ENCODE measurements at places on chromosomes 4 and X. TPM values are rescaled to one million over a fixed set of nuclear protein-coding genes. Genes with fewer than 3 reads are reported as not detected.

Gene GLRA3
- total RNA-seq, result not detected

Gene CENPVL1
- total RNA-seq, result not detected

Gene LRAT
- total RNA-seq, result not detected

DNA sequence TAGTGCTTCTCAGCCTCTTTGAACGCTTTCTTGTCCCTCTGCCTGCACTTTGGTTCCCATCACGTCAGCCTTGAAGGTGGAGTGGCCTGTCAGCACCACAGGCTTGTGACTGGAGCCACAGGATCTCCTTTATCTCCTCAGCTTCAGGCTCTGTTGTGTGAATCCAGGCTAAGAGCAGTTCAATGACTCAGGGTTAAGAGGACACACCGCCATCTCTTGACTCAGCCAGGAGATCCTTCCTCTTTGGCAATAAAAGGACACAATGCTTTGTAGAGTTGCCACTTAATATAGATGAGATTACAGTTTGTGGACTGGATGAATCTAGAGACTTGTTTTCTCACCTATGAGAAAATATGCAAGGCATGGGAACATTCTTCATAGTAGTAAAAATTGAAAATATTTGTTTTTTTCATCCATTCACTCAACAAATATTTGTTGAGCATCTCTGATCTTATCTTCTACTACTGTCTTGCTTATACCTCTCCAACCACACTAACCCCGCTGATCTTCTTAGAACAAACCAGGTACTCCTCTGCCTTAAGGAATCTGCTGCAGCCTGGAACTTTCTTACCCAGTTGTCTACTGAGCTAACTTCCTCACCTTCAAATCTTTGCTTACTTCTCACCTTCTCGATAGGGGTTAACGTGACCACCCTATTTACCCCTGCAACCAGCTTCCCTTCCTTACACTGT lies 62.3 kb downstream of the UCHL1 start:
- no peak for DNase-seq

GRCh38 chrX:47797084-47797483 lies 39.6 kb upstream of the ZNF81 start:
- DNase-seq, result no peak

DNA sequence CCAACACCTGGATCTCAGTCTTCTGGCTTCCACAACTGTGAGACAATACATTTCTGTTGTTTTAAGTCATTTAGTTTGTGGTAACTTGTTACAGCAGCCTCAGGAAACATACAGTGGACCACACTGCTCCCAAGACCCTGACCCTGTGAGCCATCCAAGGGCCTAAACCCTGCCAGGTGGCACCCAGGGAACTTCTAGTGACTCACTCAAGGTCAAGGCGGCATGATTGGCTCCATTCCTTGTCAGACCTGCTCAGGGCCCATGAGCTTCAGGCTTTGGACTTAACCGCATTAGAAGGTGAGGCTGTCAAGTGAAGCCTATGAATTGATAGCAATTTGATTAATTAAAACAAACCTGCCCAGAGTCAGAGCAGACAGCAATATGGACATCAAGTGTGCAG lies 165.7 kb upstream of the MAMLD1 start:
- DNase-seq, result no peak

GRCh38 chrX:115363372-115363771 lies 73.9 kb downstream of the LUZP4 start:
- no peak for DNase-seq

Gene GAGE1
- not detected for total RNA-seq

Gene ZNF732
- not detected for total RNA-seq

DNA sequence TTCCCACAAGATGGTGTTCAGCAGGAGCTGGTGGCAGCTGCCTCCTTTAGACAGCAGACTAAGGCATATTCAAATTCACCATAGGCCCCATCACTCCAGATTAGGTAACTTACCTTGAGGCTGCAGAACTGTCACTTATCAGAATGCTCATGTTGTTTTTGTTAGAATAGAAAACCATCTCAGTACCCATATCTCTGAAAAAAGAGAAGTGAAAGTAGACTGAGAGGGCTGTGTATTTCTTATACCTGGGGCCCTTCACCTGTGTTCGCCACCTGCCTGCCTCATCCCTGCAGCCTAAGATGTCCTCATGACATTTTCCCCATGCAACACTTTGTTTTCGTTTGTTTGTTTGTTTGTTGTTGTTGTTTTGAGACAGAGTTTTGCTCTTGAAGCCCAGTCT lies 32.9 kb upstream of the SPRY1 start:
- no peak for DNase-seq

- DNase-seq, result no peak
These were observed 38.8 kb downstream of the GAB1 start for GRCh38 chr4:143375326-143376073.

DNA sequence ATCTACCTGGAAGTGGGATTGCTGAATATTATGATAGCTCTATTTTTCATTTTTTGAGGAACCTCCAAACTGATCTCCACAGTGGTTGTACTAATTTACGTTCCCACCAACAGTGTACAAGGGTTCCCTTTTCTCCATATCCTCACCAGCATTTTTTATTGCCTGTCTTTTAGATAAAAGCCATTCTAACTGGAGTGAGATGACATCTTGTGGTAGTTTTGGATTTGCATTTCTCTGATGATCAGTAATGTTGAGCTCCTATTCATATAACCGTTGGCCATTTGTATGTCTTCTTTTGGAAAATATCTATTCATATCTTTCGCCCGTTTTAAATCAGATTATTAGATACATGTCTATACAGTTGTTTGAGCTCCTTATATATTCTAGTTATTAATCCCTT lies 101.8 kb downstream of the RASGEF1B start:
- DNase-seq, result no peak

GRCh38 chrX:15744181-15744867 lies 6.3 kb downstream of the CA5B start:
- no peak for DNase-seq

GRCh38 chrX:119871245-119871598 lies 311 bp downstream of the RNF113A start:
- DNase-seq, result no peak

GRCh38 chr4:105088110-105088879 lies 58.4 kb upstream of the TET2 start:
- DNase-seq, result no peak

GRCh38 chrX:131741103-131741581 lies 197.3 kb downstream of the OR13H1 start:
- no peak for DNase-seq

GRCh38 chr4:139278912-139279759 lies 889 bp downstream of the MGARP start:
- no peak for DNase-seq

GRCh38 chr4:119080721-119081541 lies 54.7 kb upstream of the MYOZ2 start:
- DNase-seq, result no peak

Gene VEGFD
- total RNA-seq, result 23.5 TPM

Gene COL25A1
- total RNA-seq, result 0.73 TPM

Gene TRIML2
- not detected for total RNA-seq

DNA sequence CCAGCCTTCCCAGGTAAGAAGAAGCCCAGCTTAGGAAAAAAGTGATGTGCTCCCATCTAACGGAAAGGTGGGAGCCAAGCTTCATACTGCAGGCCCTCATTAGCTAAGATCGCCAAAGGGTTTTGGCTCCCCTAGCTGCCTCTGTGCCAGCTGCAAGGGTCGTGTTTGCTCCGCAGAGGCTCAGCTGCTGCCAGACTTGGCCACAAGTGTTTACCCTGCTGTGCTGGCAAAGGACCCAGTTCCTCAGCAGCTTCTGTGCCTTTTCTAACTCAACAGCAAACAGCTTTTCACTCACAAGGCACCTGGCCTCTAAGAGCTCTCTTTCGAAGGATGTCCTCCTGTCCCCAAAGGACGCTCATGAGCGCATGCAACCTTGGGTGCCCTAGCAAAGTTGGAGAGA lies 12.2 kb upstream of the VMA21 start:
- DNase-seq, result no peak

DNA sequence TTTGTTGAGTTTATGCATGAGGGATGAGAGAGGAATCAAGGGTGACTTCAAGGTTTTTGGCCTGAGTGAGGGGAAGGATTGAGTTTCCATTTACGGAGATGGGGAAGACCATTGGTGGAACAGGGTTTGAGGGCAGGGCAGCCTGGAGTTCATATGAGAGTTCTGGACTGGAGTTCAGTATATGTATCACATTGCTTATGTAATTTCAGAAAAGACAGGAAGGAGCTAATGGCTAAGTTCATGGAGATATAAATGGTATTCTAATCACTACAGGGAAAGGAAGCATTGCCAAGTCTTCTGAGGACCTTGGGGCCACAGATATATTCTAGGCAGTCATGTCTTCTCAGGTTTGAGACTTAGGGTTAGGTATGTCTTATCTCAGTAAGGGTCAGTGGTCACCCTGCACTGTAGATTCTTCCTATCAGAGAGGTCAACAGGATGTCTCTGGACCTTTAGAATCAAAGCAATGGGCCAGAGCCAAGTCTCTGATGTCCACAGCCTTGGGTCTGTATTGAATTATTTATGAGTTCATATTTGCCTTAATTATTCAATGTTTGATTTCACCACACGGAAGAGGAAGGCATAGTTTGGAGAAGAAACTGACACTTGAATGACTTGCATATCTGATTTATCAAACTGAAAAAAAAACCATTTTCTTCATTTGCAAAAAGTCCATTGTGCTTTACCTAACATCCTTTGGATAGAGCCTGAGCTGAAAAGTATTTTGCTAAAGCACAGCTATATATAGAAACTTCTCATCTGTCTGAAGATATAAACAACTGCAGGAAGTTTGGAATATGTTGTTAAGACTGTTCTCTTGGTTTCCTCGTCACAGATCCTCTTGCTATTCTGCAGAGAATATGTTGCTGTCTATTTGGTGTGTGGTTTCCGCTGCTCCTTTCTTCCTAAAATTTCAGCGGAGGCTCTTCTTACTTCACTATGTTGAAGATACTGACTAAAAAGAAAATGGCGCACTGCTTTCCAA lies 139.5 kb downstream of the PDGFRA start:
- DNase-seq, result no peak

GRCh38 chr4:25767877-25768725 lies 94.7 kb downstream of the SEL1L3 start:
- no peak for DNase-seq

DNA sequence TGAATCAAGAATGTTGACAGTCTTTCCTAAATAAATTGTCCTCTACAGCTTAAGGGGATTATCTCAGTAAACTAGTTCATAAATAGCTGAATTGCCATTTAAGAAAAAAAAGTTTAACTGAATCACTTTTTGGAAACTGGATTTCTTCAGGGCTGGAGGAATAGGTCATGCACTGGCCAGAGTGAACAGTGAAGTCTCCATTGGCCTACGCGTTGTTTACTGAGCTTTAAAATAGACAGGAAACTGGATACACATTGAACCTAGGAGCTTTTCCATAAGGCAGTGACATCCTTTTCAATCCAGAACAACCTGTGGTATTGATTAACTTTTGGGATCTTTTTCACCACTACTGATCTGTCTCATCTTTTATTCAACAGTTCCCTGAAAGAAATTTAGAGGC lies 58.0 kb downstream of the COL4A6 start:
- DNase-seq, result no peak

GRCh38 chr4:82519776-82520175 lies 42.0 kb downstream of the TMEM150C start:
- DNase-seq, result no peak

DNA sequence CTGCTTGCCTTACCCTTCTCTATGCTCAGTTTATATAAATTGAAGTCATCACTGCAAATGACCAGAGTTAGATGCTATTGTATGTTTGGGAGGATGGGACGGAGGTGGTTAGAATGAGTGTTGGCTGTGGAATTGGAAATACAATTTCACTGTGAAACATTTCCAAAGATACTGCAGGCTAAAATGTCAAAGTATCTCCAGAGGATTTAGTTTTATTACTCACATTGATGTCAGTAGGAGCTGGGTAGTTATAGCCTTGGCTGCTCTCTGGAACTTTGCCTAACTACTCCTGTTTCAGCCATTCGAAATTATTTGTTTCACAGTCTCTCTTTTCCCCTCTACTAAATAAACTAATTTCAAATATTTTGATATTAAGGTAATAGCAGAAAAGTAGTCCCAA lies 92.6 kb upstream of the PPP3CA start:
- no peak for DNase-seq

DNA sequence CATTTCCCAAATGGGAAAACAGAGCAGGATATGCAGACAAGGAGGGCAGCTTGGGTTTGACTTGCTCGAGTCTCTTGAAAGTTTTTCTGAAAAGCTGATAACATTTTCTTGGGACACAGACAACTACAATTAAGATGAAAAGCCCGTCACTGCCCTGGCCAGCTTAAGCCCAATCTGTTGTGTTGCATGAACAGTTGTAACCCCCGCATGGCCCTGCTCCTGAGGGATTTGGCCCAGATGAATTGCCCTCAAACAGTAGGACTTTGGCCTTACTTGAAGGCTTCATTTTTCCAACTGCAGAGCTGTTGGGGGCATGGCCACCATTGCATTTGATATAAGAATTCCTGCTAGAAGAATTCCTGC lies 40.5 kb upstream of the MGST2 start:
- no peak for DNase-seq

GRCh38 chr4:41219421-41219950 lies 5.1 kb upstream of the APBB2 start:
- DNase-seq, result no peak

GRCh38 chrX:153821066-153821465 lies 9.3 kb downstream of the PDZD4 start:
- DNase-seq, result no peak

GRCh38 chrX:45771114-45771513 lies 570.4 kb upstream of the DIPK2B start:
- no peak for DNase-seq

DNA sequence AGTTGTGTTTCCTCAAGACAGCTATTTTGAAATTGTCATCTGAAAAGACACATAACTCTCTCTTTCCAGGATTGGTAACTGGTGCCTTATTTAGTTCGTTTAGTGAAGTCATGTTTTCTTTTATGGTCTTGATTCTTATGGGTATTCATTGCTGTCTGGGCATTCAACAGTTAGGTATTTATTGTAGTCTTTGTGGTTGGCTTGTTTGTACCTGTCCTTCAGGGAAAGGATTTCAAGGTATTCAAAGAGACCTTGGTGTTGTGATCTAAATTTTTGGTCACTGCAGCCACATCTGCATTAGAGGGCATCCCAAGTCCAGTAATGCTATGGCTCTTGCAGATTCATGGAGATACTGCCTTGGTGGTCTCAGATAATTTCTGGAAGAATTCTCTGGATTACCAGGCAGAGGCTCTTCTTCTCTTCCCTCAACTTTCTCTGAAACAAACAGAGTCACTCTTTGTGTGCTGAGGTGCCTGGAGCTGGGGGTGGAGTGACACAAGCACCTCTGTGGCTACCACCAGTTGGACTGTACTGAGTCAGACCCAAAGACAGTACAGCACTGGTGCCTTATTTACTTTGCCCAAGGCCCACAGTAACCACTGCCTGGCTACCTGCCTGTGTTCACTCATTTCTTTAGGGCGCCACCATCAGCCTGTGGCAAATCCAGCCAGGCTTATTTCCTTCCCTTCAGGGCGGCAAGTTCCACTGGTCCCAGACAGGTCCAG lies 620.4 kb downstream of the KCNIP4 start:
- DNase-seq, result no peak

Gene EPGN
- total RNA-seq, result 0.19 TPM

GRCh38 chrX:55867181-55867651 lies 149.7 kb downstream of the RRAGB start:
- no peak for DNase-seq

GRCh38 chrX:21741869-21742701 lies 15.8 kb downstream of the SMPX start:
- no peak for DNase-seq

Measured in Right ventricle myocardium inferior (tissue), 1 donor.